ENCODE measurements at places on chromosomes 4 and X.
A peak's percentile ranks its signal among the peaks of the same experiment; 100 is the strongest.

DNA sequence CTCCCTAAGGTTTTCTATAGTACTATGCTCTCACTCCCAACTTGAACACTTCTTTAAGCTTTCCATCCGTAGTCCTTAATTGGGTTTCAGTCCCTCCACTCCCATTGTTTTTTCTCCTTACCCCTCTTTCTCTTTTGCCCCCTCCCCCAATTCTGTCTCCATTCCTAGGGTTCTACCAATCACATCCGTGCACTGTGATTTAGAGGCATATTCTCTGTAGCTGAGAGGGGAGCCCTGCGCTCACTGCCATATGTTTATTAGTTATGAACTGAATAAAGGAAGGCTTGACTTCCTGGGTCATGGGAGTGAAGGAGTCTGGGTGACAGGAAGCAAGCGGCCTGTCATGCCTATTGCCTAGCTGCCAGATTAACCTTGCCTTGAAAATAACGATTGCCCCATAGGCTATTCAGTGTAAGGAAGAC, 471 bp downstream of the MCTS1 start:
- DNase-seq: peak; percentile 40

GRCh38 chr4:140740422-140740821, 15.8 kb downstream of the TBC1D9 start:
- DNase-seq: no peak

DNA sequence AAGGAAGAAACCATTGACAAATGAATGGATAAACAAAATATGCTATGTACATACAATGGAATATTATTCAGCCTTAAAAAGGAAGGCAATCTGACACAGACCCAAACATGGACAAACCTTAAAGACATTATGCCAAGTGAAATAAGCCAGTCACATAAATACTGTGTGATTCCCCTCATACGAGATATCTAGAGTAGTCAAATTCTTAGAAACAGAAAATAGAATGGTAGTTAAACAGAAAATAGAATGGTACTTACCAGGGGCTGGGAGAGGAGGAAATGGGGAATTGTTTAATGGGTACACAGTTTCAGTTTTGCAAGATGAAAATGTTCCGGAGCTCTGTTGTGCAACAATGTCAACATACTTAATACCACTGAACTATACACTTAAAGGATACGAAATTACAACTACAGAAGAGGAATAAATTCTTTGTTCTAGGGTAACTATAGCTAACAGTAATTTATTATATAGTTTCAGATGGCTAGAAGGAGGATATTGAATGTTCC, 47.8 kb upstream of the DUSP21 start:
- no peak for DNase-seq

GRCh38 chr4:127783026-127783769, 1.1 kb downstream of the HSPA4L start:
- DNase-seq: no peak

DNA sequence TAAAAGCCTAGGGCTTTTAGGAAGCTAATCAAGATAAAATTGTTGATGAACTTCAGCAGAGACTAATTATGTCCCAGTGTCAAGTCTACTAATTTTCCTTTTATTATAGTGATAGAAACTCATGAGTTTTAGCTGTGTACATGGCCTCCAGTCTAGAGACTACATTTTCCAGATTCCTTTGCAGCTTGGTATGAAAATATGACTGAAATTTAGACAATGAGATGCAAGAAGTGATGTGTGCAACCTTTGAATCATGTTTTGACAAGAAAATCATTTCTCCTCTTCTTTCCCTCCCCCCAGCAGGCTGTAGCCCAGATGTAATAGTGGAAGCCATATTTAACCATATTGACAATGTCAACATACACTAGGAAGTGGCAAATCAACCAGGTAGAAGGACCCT, 30.3 kb upstream of the IL13RA2 start:
- DNase-seq: no peak

DNA sequence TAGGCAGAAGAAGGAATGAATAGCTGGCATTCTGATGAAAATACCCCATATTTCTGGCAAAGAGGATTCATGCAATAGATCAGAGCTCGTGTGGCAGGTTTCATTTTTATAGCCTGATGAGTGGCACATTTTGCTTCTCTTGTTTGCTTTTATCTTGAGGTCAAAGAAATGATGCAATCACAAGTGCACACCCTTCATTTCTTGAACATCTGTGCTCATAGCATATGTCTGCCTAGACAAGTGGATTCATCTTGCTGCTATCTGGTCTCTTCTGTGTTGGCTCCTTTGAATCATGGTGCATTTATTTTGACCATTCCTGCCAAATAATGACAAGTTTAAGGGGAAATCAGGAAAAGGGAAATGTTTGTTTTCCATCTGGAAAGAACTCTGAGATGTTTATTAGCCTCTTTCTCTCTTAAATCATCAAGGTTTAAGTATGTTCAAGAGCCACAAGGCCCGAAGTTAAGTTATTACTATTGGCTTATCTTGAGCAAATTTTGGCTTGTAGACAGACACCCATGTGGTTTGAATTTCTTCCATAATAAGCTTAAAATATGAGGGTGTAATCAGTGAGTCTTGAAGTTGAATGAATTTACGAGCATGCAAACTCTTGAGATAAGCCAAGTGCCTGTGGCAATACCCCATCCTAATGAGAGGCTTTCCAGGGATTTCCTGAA, 59.3 kb upstream of the HS3ST1 start:
- no peak for DNase-seq

DNA sequence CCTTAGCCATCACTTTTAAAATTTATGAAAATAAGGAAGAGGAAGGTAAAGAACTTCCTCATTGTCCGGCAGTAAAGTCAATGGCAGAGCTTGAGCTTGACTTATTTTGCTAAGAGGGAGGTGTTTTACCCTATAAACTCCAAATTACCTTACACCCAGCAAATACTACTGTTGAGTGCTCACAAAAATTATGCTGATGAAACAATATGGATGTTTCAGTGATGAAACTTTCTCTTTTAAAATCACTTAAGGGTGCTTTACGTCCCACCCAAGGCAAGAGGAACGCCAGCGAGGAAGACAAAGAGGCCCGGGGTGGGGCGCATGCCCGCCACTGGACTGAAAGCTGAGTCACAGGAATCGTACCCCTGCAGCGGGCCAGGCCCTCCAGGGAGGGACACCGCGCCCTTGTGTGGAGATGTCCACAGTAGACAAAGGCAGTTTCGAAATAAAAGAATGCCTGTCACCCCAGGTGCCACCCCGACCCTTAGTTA, 560 bp upstream of the TMSB4X start:
- DNase-seq: peak; percentile 28

DNA sequence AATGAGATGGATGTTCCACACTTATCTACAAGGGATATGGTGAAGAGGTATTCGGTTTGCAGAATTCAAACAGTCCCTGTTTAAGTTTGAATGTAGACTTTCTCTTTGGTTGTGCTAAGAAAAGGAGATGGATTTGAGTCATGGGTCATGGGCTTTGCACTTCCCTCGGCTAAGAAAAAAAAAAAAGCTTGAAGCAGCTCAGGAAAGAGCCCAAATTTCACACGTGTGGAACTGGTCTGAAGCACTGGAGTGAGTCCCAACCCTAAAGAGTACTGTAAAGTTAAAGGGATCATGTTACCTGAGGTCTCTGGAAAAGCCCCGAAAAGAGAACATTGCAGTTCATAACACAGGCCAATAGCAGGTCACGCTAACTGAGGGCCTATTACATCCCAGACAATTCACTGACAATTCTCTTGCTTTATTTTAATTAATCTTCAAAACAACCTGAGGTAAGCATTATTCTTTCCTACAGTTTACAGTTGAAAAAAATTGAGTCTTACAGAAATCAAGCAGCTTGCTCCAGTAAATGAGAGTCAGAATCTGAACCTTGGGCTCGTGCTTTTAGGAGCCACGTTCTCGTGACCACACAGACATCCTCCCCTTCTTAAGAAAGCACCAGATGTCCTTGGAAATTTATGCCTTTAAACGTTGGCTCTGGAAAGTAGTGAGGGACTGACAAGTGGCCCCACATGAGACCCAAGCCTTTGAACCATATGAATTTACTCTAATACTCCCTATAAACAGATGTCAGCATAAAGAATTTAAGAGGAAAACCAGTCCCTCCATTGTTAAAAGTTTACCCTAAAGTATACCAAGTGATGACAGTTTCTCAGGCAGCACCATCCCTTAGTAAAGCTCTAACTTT, 89.3 kb downstream of the MAD2L1 start:
- DNase-seq: no peak

GRCh38 chrX:44784241-44784640, 59.6 kb upstream of the DUSP21 start:
- peak; percentile 74 for DNase-seq

GRCh38 chrX:19121898-19122640, at the start of gene ADGRG2:
Gene ADGRG2, minus strand, starts transcription at chrX:19122468. Its CDS starts 53,634 bp downstream, at chrX:19068834.
- DNase-seq: peak; percentile 86

- DNase-seq: no peak
Observed at GRCh38 chr4:37054531-37055077, 189.9 kb upstream of the NWD2 start.

GRCh38 chr4:41177016-41177415, 37.3 kb downstream of the APBB2 start:
- no peak for DNase-seq

GRCh38 chrX:111322231-111322855, 52.1 kb upstream of the CAPN6 start:
- DNase-seq: no peak

DNA sequence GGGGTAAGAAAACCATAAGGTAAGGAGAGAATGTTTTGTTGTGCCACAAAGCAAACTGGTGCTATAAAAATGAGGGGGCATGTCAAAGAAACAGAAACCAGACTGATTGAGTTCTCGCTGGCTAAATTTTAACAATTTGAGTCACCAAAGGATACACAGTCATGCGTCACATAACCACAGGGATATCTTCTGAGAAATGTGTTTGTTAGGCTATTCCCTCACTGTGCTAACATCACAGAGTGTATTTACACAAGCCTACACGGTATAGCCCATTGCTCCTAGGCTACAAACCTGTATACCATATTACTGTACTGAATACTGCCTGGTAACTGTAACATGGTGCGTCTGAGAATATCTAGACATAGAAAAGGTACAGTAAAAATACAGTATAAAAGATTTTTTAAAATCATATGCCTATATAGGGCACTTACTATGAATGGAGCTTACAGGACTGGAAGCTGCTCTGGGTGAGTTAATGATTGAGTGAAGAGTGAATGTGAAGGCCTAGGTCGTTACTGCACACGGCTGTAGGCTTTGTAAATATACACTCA, 50.1 kb downstream of the FBXW7 start:
- no peak for DNase-seq

DNA sequence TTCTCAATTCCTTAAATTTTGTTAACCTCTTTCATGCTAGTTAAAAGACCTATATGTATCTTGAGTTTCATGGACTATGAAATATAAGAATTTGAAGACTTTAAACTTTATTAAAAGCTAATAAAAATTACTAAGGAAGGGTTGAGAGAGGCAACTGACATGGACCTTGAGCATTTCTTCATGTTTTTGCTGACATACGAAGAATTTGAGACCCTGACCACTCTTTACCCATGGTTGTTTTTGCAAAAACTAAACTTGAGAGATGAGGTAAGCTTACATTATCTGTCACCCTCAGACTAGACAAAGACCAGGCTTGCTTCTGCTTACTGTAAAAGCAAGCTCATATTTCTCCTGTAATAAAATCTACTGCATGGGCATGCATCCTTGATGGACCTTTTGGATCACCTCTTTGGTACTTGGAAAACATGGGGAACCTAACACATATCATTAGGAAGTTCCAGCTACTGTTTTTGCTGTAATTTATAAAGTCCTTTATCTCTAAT, 338.2 kb upstream of the PABPC4L start:
- DNase-seq: no peak

DNA sequence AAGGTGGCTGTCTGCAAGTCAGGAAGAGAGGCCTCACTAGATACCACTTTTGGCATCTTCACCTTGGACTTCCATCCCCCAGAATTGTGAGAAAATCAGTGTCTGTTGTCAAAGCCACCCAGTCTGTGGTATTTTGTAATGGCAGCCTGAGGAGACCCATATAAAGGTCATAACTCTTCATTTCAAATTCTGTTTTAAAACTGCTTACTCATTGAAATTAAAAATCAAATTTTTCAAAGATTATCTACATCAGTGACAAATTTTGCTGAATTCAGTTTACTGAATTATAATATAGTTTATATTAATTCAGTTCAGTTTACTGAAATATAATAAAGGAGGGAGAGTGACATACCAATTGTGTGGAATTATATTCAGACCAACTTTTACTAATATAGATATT, 133.1 kb upstream of the IL15 start:
- DNase-seq: no peak

- peak; percentile 84 for DNase-seq
Observed at GRCh38 chr4:5051278-5052203, at the start of gene STK32B. Gene STK32B, plus strand, starts transcription at chr4:5051480.

DNA sequence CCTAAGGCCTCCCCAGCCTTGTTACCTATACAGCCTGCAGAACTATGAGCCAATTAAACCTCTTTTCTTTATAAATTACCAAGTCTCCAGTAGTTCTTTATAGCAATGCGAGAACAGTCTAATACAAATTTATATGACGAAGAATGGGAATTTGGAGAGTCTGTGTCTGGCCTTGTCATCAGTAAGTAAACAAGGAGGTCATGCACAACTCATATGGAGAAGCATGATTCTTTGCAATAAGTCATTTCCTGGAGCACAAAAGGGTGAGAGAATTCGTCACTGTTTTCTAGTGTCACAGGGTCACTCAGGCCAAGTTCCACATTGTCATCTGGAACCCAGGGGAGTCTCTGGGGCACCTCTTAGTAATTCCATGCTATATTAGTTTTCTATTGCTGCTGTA, 49.0 kb upstream of the HS6ST2 start:
- no peak for DNase-seq

DNA sequence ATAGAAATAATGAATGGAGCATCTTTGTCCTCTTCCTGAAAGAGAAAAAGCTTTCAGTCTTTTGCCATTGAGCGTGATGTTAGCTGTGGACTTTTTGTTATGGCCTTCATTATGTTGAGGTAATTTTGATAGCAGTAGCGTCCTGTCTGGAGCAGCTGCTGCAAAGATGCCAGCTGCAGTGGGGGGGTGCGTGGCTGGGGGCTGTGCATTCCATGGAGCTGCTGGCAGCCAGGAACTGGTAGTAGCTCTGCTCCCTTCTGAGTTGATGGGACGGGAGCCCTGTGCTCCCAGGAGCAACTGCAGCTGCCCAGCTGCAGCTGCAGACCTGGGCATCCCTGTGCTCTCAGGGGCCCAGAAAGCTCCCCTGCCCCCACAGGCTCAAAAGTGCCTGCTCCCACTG, 50.4 kb downstream of the CCDC160 start:
- DNase-seq: no peak

DNA sequence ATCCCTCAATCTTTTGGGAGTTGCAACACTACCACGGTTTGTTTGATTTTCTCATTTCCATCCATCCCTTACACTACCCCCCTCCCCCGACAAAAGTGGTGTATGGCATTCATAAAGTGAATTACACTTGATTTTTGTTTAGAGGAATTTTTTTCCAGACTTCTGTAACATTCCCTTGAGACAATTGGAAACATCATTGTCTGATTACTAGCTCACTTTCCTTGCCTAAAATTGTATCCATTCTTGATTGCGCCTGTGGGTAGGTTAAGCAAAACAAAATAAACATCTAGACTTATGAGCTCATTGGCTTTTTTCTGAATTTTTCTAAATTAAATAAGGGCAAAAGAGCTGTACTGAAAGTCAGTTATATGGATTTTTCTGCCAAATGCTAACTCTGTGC, 3.5 kb downstream of the GPC3 start:
- DNase-seq: no peak

Measured in A673 (cell line).